ENCODE measurements at places on chromosomes 3 and 15.
A peak's percentile ranks its signal among the peaks of the same experiment; 100 is the strongest.

DNA sequence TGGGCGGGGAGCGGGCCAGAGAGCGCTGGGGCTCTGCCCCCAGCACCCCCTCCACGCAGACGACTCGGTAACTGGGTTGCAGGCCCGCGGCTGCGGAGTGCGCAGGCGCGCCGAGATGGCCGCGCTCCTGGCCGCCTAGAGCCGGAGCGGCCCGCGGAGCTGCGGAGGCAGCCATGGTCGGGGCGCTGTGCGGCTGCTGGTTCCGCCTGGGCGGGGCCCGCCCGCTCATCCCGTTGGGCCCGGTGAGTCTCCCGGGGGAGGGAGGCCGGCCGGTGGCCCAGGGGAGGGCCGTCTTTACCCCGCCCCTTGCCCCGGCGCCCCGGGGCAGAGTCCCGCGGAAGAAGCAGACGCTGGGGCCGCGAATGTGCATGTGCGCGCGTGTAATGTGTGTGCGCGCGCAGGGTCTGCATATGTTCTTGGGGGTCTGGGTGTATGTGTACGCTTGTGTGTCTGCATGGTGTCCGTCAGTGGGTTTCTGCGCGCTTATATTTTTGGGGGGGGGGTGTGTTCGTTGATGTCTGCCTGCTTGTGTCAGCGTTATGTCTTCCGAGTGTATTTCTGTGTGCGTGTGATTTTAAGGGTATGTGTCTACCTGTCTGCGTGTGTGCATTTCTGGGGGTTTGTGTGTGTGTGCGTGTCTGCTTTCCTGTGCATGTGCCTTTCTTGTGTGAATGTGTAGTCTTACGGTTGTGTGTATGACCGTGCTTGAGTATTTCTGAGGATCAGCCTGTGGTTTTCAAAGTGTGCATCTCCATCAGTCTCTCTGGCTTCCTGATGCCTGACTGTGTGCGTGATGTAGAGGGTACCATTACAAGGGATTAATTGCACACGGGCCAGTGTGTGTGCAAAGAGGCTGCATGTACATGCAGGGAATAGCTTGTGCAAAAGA, at the start of gene ABHD14A:
ABHD14A (plus strand) TSS at position 102 of the 889 bp plus-strand sequence; CDS start at position 174, 72 bp downstream.
- DNase-seq = peak; percentile 54

- DNase-seq = no peak
Measured at GRCh38 chr3:120407508-120408287, 43.1 kb downstream of the FSTL1 start.

- DNase-seq = no peak
Measured at GRCh38 chr15:79595306-79595705, 163.2 kb downstream of the MINAR1 start.

DNA sequence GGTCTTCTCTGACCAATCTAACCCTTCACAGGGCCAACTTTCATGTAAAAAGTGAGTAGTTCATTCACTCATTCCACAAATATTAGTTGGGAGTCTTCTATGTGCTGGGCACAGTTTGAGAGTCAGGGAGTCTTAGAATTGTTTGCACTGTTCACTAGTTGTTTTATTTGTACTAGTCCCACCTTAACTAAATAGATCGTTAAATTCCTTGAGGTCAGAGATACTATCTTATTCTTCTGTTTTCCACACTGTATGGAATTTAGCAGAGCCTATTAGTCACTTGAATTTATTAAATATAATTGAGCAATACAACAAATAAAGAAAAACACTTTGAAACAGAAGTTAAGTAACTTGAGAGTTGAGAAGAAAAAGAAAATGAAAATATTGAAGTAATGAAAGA, 40.8 kb upstream of the SPTSSB start:
- DNase-seq = no peak

DNA sequence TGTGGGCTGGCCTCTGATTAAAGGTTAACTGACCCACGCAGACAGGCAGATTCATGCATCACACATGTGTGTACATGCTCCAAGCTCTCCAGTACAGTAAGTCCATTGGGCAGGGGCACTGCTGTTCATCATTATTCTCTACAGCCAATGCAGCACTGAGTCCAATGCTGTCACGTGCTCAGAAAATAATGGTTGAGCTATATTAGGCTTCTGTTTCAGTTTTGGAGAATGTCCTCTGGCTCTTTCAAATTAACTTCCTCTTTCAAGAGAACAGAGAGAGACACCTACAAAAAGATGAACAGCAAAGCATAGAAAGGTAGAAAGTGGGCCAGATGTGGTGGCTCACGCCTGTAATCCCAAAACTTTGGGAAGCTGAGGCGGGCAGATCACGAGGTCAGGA, 202.6 kb downstream of the MEX3B start:
- no peak for DNase-seq
